Heart right ventricle (tissue), 16 donors: ENCODE measurements at places on chromosomes 11 and 22. TPM values are rescaled to one million over a fixed set of nuclear protein-coding genes. Genes with fewer than 3 reads are reported as not detected.

Gene MS4A12
- not detected for total RNA-seq

DNA sequence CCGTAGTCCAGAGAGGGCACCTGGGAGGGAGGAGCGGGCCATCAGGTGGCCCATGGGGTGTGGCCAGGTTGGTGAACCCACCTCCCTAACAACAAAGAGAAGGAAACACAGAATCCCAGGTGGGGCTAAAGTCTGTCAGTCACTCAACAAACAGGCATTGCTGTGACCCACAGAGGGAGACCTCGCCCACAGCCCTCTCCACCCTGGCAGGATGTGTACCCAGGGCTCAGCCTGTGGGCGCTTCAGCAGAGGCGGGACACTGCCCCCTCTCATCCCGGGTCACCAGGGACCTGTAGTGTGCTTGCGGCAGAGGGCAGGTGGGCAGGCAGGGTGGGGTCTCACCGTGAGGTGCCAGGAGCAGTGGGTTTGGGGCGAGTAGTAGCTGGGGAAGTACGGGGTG is 25.1 kb downstream of the TMPRSS6 start:
- no peak for DNase-seq

DNA sequence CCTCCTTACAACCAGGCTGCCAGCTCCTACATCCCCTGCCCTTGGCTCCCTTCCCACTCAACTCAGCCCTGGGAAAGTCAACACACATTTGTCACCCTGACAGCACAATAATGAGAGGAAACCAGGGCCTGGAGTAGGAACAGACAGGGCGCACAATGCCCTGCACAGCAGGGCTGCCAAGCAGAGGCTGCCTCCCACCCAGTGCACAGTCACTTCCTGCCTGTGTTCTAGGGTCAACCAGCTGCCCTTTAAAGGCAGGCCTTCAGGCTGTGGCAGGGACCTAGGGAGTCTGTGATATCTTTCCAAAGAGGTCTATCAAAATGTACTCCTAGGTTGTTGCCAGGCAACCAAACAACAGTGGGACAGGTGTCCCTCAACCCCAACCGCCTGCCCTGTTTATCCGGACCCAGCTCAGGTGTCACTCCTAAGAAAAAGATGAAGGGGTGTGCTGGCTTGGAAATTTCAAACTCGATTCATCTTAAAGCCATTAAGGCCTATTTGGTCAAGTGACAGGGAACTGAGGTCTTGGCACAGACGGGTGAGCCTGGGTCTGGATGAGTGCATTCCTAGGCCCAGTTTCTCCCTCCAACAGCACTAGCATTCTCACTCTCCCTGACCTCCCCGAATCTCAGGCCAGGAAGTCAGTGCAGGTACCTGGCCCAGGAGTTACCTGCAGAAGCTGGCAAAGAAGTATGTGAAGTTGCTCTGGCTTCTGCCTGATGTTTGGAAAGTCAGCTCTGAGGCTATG is 110.3 kb upstream of the PITPNB start:
- DNase-seq: peak; percentile 49

DNA sequence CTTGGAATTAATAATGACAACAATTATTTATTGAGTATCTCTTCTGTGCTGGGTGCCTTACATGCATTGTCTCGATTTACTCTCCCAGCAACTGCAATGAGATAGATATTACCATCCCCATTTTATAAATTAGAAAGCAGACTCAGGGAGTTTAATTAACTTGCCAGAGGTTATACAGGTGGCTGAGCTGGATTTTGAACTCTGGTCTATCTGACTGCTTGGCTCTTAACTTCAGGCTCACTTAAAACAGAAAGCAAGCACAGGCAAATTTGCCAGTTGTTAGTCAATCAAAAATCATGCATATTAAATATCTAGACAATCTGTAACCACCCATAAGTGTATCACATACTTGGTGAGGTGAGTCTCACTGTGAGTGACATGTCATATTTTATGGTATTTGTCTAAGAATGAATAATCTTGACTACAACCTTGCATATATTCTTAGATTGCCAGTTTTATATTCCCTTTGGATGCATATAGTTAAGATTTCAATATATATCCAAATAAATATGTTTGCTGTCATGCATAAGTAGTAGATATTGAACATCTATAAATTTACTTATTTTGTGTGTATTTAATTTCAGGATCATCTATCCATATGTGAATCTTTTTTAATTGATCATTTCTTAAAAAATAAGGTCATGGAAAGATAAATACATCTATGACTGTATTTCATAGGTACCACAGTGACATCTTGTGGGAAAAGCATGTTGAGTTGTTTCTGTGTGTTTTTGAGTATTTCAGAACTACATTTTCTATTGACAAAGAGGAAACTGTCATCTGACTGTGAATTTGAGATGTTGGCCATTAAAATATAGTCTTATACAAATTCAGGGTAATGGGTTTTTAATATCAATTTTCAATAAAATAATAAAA is 112.0 kb upstream of the ARHGAP42 start:
- DNase-seq: no peak

DNA sequence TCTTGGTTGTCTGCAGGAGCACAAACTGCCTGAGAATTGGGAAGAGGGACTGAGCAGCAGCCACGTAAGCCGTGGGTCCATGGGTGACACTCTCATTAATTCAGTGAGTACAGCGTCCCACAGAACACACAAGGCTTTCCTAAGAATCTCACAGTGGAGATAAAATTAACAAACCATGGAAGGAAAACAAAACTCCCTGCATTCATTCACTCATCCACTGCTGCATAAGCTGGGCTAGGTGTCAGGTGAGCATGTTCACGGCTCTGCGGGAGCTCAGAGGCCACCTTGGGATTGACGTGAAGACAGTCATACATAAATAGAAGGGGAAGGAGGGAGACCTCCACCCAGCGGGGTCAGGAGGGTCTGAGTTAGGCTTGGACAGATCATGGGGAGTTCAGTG is 1442.7 kb downstream of the TBC1D22A start:
- DNase-seq: no peak

Gene ANO1
- 8.7 TPM for total RNA-seq

DNA sequence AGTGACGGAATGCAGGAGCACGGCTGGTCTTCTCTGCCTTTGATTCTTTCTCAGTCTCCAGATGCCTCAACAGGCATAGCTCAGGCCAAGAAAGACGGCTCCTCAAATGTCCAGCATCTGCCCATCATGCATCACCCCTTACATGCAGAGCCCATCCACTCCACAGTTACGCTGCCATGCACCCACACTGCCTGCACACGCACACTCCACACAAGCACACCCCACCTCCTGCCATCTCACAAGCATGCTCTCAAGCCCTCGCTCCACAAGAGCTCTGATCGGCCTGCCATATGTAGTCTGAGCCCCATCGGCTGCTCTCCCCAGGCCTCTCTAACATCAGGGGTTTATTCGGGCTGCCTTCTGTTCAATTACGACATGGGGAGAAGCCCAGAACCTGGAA is 18.8 kb downstream of the SCN4B start:
- DNase-seq: no peak

DNA sequence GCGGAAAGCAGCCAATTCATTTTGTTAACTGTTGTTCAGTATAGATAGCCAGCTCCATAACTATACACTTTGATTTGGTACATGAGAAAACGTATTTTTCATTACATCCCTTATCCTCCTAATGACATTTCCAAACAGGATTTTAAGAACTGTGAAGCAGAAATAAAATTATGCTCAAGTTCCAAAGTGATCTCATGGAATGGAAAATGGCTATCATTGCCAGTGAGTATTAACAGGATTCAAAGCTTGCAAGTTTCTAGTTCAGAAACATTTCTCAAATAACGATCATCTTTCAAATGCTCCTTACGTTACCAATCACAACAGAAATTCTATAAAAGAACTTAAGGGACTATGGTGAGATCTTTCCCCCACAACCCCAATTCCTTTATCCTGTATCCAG is 53.7 kb downstream of the CADM1 start:
- DNase-seq: no peak

Gene LMF2
- 37.5 TPM for total RNA-seq

DNA sequence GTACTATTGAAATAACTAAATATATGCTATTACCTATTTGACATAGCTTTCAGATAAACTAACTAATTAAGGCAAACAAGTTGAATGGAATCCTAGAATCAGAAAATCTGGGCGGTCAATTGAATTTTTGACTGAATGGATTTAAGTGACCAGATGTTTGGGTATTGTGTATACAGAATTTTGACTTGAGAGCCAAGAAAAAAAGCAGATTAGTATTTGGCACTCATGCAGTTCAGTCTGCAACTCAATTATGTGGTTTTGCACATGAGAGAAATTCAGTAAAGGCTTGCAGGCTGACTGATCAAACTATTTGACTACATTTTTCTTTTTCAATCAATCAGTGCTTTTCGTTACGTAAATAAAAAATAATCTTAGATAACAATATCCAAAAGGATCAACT is 254.8 kb downstream of the GUCY1A2 start:
- DNase-seq: no peak

DNA sequence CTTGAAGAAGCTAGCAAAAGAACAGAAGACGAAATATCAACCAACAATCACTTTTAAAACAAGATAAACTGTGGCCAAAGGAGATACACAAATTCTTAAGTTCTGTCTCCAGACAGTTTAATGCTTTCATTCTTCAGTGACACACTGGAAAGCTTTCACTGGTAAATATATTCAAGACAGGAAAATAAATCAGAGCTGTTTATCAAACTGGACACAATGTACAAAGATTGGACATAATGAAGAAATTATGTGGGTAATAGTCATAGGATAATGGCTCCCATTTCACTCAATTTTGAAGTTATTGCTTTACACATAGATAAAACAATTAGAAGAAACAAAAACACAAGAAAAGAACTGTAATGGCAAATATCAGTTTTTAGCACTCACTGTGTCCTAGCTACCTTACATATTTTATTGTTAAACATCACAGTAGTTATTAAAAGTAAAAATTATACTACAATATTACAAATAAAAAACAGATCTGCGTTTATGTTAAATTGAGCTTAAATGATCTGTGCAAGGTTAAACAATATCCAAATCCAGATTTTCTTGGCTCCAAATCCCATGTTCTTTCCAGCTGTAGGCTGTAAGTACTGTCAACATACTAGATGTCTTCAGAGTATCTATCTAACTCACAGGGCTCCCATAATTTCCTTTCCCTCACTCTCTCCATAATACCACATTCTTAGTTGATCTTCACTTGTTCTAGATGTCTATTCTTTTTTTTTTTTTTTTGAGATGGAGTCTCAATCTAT is 38.6 kb upstream of the NOX4 start:
- no peak for DNase-seq

GRCh38 chr11:113202431-113202830 is 112.0 kb upstream of the TTC12 start:
- DNase-seq: no peak

Gene RELA
- total RNA-seq: 39.2 TPM

Gene MAPK8IP2
- 0.39 TPM for total RNA-seq

Gene FXYD2
- total RNA-seq: 0.60 TPM

DNA sequence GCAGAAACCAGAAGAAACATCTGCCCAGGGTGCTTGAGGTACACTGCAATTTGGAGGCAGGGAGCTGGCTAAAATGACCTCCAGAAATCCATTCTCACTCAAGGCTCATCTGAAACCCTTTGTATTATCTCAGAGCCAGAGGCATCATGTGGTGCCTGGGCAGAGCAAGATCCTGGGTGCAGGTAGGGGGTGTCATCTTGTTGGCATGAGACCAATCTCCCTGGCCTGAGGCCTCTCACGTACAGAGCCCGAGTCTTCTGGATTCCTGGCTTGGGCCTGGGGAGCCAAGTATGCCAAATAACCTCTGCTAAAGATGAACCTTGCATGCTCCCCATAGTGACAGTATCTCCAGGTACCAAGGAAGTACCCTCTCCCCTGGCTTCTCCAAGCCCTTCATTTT is 2.4 kb downstream of the LMO1 start:
- no peak for DNase-seq

Gene DEUP1
- not detected for total RNA-seq

GRCh38 chr22:48267681-48268080 is 1505.2 kb downstream of the TBC1D22A start:
- no peak for DNase-seq

GRCh38 chr22:30643055-30643875 is 7.7 kb downstream of the SLC35E4 start:
- DNase-seq: no peak

DNA sequence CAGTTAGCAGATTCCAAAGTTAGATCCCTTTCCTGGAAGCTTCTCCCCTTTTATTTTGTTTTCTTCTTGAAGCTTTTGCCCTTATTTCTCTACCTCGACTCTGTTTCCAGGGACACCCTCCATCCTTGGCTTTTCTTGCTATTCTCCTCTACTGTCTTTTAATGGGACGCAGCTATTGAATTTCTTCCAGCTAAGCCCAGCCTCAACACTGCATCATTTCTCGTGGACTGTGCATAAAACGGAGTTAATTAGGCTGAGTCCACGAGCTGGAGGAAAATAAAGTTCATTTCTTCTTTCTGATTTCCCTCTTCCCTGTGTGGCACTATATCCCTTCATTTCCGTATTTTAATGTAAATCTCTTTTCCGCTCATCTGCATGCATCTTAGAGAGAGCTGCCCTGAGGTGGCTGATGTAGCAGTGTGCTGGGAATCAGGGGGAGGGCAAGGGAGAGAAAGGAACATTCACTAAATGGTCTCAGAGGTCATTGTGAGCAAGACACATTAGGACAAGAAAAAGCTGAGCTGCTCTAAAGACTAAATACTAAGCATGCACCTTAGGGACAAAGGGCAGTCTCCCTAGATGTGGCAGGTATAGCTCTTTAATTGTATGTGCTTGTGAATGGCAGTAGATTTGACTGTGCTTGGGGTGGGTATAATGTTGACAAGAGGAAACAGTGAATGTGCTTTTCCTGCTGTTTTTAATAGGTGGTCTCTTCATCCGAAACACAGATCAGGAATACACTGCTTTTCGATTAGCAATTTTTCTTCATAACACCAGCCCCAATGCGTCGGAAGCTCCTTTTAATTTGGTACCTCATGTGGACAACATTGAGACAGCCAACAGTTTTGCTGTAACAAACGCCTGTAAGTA is 1.9 kb downstream of the GRIA4 start:
- DNase-seq: no peak

Gene MRTFA
- 13.2 TPM for total RNA-seq

Gene CRYAB
- total RNA-seq: 10,608 TPM

GRCh38 chr22:44005524-44005923 is 18.6 kb upstream of the PARVB start:
- no peak for DNase-seq

GRCh38 chr11:64396079-64396591 is 37.2 kb downstream of the RPS6KA4 start:
- DNase-seq: no peak

DNA sequence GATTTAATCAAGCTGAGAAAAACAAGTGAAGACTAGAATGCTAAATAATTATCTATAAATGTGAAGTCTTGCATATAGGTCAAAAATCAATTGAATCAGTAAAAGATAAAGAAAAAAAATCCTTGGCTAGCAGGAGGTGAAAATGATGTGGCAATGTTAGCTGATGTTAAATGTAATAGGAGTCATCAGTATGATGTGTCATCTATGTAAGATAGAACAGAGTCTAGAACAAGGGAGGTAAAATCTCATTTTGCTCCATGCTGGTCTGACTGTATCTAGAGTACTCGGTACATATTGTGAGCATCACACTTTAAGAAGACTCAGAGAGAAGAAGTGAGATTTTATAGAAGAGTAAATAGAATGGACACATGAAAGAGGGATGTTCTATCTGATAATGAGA is 721.2 kb downstream of the ETS1 start:
- DNase-seq: no peak

Gene KRTAP5-9
- total RNA-seq: not detected
